ENCODE measurements at places on chromosomes 16 and 17.

GRCh38 chr16:85363881-85364280, 249.2 kb upstream of the GSE1 start:
- no peak for DNase-seq

- no peak for DNase-seq
These were observed 9.4 kb downstream of the BAHCC1 start for GRCh38 chr17:81404558-81405165.

DNA sequence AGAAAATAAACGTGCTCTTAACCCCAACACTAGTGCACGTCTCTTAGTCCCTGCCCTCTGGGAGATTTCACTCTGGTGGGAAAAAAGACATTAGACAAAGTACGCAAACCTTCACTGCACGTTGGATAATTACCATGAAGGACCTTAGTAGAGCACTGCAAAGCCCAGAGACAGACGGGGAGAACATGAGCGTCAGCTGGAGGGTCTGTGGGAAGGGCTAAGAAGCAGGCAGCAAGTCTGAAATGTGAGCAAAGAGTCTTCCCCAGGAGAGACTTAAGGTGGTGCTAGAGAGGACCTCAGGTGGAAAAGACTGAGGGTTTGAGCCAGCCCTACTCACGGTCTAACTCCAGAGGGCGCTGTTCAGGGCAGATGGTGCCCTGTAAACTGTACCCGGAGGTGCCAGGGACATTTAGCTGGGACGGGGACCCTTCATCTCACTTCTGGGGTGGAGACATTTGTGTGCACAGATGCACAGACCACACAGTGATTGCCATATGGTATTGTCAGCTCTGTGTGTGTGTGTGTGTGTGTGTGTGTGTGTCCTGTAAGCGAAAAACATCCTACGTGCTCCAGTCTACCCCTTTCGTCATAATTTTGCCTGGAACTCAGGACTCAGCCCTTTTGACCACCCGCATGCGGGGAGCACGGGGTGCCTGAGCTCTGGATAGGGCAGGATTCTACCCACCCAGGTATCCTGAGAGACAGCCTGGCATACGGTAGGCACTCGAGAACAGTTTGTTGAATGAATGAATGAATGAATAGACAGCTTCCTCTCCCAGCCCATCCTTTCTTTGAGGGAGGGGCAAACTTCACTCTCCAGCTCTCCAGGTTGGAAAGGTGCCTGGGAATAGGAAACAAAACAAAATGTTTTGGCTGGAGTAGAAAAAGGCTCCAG, 10.1 kb upstream of the STAC2 start:
- peak; percentile 76 for DNase-seq

DNA sequence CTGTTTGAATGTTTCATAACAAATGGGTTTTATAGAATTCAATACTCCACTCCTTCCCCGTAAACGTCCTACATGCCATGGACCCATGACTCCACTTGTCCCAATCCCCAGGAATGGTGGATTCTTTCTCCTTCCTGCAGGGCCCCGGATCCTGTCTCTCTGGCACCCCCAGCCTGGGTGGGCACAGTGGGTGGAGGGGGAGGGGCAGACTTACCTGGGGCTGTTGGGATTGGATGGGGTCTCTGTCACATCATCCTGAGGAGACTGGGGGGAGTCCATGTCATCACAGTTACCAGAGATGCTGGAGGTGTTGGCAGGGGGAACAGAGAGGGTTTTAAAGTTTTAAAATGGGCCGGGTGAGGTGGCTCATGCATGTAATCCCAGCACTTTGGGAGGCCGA, 13.2 kb downstream of the TRPV3 start:
- no peak for DNase-seq

DNA sequence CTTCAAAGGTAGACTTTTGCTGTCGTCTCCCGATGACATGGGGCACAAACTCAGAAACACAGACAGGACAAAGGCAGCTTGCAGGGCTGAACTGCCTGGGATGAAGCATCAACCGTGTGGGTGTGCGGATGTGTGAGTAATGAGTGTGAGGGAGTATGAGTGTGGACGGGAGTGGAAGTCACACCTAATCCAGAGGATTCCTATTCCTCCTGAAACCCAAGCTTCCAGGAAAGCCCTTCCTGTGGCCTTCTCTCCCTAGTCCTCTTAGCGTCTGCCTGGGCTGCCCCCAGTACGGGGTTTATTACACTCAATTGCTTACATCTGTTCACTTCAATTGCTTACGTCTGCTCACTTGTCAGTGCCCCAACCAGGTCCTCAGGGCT, 2.3 kb upstream of the IL4R start:
- DNase-seq, result no peak

GRCh38 chr17:81740395-81740961, 28.4 kb downstream of the SLC25A10 start:
- DNase-seq, result no peak

- peak; percentile 63 for DNase-seq
These were observed 14.0 kb upstream of the ELAC2 start for GRCh38 chr17:13031718-13032350.

DNA sequence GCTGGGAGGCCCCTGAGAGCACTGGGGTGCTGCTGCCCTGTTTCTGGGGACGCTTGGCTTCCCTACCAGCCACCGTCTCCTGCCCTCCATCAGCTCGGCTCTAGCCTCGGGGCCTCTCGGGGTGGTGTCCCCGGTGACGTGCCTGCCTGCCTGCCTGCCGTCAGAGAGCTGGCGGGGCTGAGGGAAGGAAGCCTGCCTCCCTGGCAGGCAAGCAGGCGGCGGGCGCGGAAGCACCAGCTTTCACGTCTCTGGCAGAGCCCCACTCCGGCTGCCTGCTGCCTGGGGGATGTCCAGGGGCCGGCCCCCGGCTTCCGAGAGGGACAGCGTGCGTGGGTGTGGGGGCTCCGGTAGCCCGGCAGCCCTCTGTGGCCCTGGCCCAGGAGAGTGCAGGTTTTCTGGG, 9.3 kb downstream of the CENPX start:
- DNase-seq, result no peak

- DNase-seq, result peak; percentile 58
These were observed 183.0 kb downstream of the FOXL1 start for GRCh38 chr16:86761111-86762031.

GRCh38 chr16:46961373-46962353, 11.8 kb downstream of the DNAJA2 start:
- DNase-seq, result peak; percentile 40

DNA sequence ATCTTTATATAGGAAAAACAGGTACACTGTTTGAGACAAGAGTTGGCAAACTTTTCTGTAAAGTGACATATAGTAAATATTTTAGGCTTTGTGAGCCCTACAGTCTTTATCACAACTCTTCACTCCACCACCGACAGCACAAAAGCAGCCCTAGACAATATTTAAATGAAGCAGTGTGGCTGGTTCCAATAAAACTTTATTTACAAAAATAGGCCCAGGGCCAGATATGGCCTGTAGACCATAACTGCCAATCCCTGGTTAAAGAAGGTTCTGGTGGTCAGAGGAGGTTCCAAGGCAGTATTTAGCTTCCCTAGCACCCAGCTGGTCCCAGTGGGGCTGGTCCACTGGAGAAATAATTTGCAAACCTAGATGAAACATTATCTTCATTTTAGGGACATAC, 3.6 kb downstream of the FAM117A start:
- DNase-seq, result no peak

DNA sequence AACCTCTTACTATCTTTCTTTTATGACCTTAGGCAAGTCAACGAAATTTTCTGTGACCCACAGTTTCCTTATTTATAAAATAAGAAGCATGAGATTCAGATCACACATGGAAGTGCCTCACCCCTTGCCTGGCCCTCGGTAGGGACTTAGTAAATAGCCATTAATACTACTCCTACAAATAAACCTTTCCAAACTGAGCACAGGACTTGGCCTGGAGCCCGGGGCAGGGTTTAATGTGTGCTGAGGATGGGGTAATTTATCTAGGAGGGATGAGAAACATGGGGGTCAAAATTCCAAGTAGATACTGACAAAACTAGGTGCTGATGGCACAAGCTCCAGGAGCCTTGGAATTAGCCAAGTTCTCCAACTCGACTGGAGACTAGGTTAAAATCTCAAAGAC, 35.0 kb downstream of the PITPNC1 start:
- DNase-seq, result no peak

GRCh38 chr16:54926166-54926838, 4.4 kb upstream of the IRX5 start:
- DNase-seq, result no peak

DNA sequence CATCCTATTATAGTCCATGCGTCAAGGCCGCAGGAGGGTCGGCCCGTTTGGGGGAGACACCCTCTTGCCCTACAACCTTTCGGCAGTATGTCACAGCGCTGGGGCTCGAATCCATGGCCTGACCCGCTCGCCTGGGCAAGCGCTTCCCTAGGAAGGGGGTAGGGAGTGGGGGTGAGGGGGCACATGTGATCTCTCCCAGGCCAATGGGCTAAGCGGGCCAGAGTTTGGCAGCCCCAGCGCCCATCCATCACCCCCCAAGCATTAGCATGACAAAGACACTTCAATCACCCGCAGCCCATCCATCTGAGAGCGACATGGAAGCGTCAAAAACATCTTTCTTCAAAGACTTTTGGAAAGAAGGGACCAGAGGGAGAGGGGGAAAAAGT, at the start of gene HOXB1:
Gene HOXB1 (minus strand): TSS at position 125 of the 386 bp plus-strand sequence. CDS start 107 bp downstream, at position 18.
- DNase-seq, result no peak

- peak; percentile 71 for DNase-seq
These were observed at the start of gene PTGES3L for GRCh38 chr17:42979511-42980273. TSS of gene PTGES3L (minus strand) at chr17:42980080. CDS start at chr17:42980053, 27 bp downstream.

GRCh38 chr16:11674818-11675560, 6.7 kb downstream of the SNN start:
- no peak for DNase-seq

DNA sequence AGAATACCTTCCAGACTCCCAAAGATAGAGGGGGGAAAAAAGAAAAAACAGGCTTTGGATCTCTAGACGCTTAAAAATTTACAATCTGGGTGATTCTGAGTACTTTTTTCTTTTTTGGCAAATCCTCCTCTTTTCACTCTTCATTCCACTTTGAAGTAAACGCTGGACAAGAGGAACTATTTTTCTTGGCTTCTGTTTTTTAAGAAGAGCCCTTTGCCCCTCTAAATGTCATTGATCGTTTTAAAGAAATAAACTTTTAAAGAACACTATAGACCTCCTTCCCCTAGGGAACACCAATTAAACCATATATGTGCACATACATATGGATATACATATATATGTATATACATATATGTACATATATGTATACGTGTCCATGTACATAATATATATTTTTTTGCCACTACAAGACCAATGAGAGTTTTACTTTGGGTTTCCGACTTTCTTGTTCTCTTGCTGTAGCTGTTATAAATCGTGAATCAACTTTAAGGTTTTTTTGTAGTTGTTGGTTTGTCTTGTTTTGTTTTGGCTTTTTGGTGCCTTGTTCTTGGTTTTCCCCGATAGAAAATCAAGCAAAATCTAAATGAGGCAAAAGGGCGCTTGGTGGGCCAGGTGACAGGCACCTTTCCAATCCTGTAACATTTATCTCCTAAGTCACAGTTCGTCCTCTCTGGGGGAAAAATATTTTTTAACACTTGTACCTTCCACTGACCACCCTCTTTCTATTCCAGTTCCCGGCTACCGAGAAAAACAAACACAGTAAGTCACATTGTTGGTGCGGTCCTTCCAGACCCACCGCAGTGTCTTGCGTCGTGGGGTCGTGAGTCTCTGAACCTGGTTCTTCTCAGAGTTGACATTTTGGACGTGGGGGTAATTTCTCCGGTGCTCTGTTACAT, 4.4 kb downstream of the FOXF1 start:
- DNase-seq, result no peak

GRCh38 chr17:50452630-50453300, 15.9 kb downstream of the CHAD start:
- DNase-seq, result no peak

GRCh38 chr16:55703003-55704001, 47.5 kb downstream of the SLC6A2 start:
- peak; percentile 15 for DNase-seq

DNA sequence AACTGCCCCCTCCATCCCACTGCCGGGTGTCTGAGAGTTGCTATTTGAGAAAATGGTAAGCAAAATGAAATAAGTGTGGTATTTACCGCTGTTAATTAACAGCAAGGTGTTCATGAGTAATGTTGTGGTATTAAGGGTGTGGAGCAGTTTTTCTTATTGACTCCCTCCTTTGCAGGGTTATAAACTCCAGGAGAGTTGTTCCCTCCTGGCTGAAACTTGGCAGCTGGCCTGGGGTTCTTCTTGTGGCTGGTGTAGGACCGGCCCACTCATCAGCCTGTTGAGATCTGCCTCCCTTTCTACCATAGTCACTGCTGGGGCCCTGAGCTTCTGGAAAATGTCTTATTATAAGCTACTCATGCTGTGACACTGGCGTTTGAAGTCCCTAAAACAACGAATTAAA, 128.6 kb downstream of the SOX9 start:
- no peak for DNase-seq

DNA sequence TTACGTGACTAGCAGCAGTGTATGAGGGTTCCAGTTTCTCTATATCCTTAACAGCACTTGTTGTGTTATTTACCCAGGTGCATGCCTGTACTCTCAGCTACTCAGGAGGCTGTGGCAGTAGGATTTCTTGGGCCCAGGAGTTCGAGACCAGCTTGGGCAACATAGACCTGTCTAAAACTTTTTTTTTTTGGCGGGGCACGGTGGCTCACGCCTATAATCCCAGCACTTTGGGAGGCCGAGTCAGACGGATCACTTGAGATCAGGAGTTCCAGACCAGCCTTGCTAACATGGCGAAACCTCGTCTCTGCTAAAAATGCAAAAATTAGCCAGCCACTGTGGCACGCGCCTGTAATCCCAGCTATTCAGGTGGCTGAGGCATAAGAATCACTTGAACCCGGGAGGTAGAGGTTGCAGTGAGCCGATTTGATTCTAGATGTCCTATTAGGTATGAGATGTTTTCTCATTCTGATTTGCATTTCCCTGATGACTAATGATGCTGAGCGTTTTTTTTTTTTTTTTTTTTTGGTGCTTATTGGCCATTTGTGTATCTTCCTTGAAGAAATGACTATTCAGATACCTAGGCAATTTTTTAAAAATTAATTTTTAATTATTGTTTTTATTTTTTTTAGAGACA, 13.4 kb downstream of the CASC3 start:
- DNase-seq, result no peak

GRCh38 chr16:3873482-3874173, 6.9 kb downstream of the CREBBP start:
- no peak for DNase-seq

DNA sequence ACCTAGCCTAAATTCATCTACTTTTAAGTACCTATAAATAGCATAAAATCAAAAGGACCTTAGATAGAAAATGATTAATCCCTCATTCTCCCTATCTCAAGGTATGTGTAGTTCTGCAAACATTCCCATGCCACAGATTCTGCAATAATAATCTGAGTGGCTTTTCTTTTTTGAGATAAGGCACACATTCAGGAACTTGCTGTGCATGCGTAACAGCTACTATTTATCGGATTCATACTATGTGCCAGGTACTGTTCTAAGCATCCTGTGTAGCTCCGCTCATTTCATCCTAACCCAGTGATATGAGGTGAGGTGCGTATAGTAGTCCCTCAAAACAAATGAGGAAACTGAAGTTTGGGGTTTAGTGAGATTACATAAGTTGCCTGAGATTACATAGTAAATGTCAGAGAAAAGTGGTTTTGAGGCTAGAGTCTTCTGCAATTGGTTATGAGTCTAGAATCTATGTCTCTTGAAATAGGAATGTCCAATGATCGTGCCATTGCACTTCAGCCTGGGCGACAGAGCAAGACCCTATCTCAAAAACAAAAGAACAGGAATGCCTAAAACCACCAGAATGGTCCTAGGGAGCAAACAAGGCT, 2.0 kb upstream of the ZNF263 start:
- no peak for DNase-seq

Data from activated naive CD4-positive, alpha-beta T cell treated with anti-CD3 and anti-CD28 coated beads for 36 hours (primary cell).